ENCODE measurements at places on chromosomes 11 and 22.

DNA sequence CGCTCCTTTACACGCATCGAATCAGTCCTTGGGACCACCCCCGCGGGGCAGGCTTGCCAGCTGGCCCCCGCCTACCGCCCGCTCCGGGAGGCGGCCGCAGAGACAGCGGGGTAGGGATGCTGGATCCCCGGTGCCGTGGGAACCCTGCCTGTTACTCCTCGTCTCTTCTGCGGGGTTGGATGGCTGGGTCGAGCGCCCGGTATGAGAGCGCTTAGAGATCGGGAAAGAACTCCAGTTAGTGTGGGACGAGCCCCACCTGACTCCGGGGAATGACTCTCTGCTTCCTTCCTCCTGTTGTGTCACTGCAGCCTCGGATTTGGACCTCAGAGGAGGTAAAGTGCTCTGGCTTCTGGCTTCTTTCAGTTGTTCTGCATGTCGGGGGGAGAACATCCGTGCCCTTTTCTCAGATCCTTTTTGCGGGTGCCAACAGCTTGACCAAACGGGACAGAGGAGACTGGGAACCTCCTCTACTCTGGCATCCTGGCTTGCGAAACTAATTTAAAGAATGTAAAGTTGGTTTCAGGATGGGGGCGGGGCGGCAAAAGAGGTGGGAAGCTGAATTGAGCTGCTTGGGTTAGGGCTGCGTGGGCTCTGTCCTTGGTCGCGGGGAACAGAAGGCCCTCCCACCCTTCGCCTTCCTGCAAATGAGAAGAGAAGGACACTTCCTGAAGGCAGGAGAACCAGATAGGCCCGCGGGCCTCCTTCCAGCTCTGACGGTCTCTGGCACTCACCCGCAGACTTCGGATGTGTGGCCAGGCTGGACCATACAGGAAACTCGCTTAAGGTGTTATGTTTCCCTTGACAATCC is 938 bp downstream of the LAYN start:
- no peak for DNase-seq

DNA sequence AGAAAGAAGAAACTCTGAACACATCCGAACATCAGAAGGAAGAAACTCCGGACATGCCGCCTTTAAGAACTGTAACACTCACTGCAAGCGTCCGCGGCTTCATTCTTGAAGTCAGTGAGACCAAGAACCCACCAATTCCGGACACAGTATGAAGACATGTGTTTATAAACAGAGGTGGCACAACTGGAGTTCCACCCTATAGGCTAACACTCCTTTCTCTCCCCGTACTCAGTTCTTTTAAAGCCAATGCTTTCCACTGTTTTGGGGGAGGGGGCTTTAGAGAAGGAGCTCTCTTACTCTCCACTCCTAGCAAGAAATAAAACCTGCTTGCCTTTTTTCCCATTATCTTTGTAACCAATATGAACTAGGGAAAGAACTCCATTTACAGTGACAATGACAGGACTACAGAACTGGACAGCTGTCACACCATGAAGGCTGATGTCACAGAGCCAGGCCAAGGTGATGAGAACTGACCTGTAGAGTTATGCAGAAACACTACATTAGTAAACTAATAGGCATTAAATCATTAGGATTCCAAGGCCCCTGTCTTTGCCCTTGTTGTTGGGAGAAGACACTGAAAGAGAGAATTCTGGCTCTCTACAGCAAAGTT is 733 bp downstream of the TRIM5 start:
- DNase-seq = no peak

DNA sequence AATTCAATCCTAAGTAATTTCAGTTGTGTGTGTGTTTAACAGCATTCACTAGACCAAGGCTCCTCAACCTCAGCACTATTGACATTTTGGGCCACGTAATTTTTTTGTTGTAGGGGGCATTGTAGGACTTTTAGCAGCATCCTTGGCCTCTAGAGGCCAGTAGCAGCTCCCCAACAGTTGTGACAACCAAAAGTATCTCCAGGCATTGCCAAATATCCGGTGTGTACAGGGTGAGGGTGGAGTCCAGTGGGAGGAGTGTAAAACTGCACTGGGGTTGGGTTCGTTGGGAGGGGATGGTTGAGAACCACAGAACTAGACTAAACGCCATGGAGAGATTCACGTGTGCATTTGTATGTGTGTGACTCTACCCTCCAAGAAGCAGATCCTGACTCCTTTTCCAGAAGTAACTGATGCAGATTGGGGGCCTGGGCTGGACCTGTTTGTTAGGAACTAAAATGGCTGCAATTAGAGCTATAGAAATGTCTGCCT is 5.9 kb upstream of the PHF21A start:
- no peak for DNase-seq

DNA sequence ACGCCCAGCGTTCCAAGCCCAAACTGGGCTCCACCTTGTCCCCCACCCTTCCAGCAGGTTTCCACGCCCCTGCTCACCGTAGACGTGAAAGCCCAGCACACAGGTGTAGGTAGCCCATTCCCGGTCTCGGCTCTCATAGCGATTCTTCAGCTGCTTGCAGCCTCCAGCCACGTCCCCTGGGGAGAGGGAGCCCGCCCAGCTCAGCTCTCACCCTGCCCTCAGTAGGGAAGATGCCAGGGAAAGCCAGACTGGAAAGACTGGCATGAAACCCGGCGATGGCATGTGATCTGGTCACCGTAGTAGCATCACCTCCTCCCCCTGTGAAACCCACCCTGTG is 1.4 kb upstream of the MTA2 start:
- no peak for DNase-seq

- DNase-seq = no peak
Measured at GRCh38 chr11:21511835-21512440, 680.9 kb upstream of the ANO5 start.

- no peak for DNase-seq
Measured at GRCh38 chr22:29009148-29009547, 52.5 kb downstream of the C22orf31 start.

DNA sequence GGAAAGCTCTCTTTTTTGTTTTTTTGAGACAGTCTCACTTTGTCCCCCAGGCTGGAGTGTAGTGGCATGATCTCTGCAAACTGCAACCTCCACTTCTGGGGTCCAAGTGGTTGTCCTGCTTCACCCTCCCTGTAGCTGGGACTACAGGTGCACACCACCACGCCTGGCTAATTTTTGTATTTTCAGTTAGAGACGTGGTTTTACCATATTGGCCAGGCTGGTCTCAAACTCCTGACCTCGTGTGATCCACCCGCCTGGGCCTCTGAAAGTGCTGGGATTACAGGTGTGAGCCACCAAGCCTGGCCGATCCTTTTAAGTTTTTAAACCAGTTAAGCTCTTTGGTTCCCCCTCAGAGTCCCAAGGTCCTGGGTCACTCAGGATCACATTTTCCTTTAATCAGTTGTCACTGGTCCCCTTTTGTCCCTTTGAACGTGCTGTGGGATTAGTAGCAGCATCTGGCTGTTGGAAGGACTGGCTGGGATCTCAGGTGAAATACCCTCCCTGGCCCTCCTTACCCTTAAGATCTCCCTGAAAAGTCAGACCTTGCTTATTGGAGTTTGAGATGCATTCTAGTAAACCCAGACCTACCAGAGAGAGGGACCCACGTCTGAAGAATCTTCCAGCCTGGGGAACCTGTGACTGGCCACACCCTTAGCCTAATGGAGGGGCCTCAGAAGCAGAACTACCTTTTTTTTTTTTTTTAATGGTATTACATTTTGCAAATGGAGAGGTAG is 8.1 kb downstream of the MALAT1 start:
- no peak for DNase-seq

GRCh38 chr11:1574238-1574932 is 2.3 kb upstream of the DUSP8 start:
- no peak for DNase-seq

GRCh38 chr22:30667107-30667493 is 575 bp downstream of the DUSP18 start:
- DNase-seq = no peak

DNA sequence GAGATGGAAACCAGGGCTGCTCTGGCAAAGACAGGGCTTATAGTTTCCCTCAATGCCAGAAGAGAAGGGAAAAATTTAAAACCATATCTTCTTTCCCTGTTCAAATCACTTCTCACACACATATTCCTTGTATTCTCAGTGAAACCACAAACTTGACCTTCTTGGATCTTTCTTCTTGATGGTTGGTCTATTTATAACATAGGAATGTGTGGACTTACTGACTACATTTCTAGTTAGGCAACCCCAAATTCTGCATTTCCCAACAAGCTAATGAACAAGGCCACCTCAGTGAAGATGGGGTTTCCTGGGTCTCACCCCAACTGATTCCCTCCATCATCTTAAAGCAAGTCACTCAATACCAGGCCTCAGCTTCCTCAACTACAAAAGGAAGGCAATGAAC is 3.8 kb upstream of the QSER1 start:
- no peak for DNase-seq

DNA sequence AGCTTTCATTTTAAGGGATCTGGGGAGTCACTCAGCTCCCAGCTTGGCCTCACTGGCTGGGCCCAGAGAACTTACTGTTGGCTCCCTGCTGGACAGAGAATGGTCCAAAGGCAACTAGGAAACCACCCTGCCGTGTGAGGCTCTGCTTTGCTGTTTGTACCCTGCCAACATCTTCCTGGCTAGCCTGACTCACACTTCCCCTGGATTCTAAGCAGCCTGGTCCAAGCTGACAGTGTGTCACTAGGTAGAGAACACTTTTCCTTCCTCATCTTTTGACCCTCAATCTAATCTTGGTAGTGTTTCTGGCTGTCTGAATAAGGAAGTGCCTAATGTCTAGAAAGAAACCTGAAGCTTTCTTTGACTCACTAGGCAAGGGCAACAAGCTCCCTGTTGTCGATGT is 76.7 kb downstream of the FAR1 start:
- no peak for DNase-seq

GRCh38 chr11:44627165-44627789 is 61.8 kb downstream of the CD82 start:
- no peak for DNase-seq

DNA sequence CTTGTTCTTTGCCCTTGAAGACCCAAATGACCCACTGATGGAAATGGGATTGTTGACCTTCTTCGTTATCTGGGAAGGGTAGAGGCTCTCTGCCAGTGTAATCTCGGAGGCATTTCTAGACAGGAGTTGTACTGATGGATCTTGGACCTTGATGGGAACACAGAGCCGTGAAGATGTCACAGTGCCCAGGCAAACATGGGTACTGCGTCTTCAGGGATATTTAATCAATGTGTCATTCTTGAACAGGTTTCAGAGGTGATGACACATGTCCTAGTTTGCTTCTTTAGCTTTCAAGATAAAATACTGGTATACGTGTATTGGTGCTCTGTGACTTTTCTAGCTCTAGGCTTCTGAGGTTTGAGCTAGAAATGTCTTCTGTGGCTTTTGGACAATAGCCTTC is 6.2 kb downstream of the LDLRAD3 start:
- DNase-seq = no peak

DNA sequence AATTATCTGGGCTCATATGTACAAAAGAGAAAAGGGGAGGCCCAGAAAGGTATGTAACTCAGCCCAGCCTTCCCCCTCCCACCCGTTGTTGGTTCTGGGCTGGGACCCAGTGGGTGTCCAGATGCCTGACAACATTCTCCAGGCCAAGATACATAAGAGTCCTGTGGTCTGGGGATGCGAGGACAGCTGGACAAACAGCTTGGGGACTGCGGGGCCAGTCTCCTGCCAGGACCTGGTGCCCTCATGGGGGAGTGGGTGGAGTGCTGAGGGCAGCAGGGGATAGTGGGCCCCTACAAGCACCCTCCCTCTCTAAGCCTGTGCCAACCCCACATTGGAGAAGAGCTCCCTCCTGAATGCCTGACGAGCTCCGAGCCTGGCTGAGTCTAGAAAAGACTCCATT is 3.5 kb upstream of the SLC22A6 start:
- DNase-seq = no peak

GRCh38 chr11:129300099-129300498 is 75.5 kb upstream of the BARX2 start:
- DNase-seq = no peak

- no peak for DNase-seq
Measured at GRCh38 chr22:20864186-20864908, 5.5 kb downstream of the SNAP29 start.

DNA sequence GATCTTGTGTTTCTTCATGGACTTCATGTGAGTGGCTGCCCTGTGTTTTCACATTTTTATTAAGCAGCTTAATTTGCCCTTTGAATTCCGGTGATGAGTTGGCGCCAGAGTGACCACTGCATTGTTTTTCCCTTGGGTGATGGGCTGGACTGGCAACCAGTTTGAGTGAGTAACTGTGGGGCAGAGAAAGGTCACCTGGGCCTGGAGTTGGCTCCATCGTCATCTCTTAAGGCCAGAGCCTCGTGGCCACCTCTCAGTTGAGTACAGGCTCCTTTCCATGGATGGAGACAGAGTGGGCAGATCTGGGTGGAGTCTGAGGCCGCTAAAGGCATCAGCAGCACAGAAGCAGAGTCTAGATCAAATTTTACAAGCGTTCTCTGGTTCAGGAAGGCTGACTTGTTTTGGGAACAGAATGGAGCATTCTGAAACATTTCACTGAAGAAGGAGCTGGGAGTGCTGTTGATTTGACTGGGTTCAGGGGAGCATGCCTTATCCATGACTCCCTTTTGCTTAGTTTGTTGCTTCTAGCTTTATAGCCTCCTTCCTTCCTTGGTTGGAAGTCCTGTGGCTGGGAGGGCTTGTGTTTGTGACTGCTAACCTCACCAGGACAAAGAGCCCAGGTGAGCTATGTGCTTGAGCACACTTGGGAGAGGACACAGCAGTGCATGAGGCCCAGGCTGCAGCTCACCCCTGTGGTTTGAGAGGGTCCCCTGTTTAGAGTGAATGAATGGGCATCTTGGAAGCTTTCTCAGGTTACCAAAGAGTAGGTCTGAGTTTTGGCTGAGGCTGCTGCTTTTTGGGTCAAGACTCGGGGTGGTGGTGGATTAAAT is 7.8 kb downstream of the BCR start:
- DNase-seq = no peak

GRCh38 chr11:108768370-108768769 is 103.5 kb downstream of the DDX10 start:
- no peak for DNase-seq

GRCh38 chr11:57497303-57498247 is 17.9 kb downstream of the SLC43A1 start:
- no peak for DNase-seq

DNA sequence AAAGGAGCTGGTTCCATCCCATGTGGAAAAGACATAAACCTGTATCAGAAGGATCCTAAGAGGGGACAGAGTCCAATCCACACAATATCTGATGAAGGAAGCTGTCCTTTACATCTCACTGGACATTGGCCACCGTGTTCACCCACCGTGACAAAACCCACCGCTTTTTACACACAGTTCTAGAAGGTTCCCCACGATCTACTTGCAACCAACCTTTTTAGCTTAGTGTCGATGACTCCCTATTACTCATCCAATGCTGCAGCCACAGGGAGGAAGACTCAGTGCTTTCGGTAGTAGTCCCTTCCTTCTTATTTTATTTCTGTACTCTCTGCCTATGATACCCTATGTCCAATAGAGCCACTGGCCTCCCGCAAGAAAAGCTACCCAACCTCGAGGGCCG is 65.4 kb downstream of the MAPK1 start:
- DNase-seq = no peak

GRCh38 chr22:26599505-26599904 is 9.6 kb upstream of the TPST2 start:
- DNase-seq = no peak

DNA sequence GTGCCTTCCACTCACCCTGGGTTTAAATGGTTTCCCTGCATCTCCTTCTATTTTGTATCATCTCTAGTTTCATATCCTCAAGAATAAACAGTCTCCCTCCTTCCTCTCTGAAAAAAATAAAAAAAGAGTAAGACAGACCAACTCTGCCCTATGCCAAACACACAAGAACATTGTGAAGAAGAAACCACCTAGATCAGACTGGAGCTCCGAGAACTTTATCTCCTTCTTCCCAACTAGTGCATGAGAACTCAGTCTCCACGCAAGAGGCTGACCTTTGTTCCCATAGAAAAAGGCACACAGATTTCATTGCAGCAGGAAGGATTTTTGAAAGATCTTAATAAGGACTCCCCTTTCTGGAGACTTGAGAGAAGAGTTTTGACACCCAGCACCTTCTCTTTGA is 8.7 kb upstream of the PEX26 start:
- DNase-seq = no peak
